ENCODE measurements at places on chromosomes 4 and X.

DNA sequence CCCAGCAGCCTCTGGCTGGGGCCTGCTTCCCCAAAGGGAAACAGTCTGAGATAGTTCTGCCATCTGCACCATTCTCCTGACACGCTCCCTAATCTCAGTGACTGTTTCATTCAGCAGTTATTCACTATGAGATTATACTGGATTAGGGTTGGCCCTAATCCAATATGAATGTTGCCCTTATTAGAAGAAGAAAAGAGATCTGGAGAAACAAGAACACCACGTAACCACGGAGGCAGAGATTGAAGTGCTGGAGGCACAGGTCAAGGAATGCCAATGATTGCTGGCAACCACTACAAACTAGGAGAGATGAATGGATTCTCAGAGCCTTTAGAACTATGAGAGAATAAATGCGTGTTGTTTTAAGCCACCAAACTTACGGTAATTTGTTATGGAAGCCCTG is 7.4 kb downstream of the ACOX3 start:
- DNase-seq = no peak

GRCh38 chrX:70504772-70505450 is 60.3 kb downstream of the DLG3 start:
- no peak for DNase-seq

- DNase-seq = no peak
These were observed 637.9 kb downstream of the FAT4 start for GRCh38 chr4:125952631-125953030.

GRCh38 chr4:79181190-79181589 is 144.7 kb downstream of the NAA11 start:
- no peak for DNase-seq

DNA sequence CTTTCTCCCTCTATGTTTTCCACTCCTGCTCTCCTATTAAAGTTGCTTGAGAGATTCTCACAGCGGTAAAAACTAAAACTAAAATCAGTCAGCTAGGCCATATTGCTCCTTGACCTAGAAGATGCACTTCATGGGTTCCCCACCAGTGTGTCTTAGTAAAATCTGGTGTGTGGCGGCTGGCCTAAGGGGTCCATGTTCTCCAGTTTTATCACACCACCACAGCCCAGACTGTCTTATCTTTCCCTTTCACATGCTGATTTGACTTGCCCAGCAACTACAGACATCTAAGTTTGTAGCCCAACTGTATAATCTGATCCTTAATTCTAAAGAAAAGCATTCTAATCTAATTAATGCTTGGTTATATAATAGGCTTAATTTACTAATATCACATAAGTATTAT is 68.0 kb downstream of the ATP8A1 start:
- no peak for DNase-seq

DNA sequence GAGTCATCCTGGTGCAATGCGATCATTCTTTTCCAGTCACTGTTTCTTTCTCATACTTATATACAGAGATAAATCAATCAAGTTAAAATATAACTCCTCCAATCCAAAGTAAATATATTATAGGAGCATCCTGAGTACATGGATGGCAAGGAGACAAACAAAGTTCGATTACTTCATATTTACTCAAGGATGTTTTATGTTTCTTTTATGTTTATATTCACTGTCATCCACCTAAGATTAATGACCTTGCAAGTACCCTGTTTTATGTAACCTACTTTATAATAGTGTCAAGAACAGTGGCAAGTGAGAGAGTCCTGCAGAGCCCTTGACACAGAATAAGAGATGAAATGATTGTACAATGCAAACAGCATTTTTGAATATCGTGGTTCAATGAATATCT is at the start of gene UGT2B11:
TSS of gene UGT2B11 (minus strand) at position 33 of the 400 bp plus-strand sequence. CDS start at position 7, 26 bp downstream.
- DNase-seq = no peak

GRCh38 chr4:168317621-168318020 is 931 bp downstream of the DDX60 start:
- no peak for DNase-seq
